Naive thymus-derived CD8-positive, alpha-beta T cell (primary cell): ENCODE measurements at places on chromosomes 16 and 17.

- DNase-seq = no peak
These were observed 10.0 kb downstream of the SLC38A8 start for GRCh38 chr16:84032458-84033178.

DNA sequence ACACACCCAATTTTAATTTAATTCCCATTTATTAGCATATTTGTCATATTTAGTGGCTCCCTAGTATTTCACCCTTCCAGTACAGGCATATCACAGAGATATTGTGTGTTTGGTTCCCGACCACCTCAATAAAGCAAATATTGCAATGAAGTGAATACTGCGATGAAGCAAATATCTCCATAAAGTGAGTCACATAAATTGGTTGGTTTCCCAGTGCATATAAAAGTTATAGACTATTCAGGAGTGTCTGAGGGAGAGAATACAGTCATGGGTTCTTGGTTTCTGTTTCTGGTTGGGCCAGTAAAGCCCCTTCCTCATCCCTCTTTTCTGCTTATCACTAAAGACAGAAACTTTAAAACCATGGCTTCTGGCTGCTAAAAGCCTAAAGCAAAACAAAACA is 295.4 kb upstream of the AXIN2 start:
- no peak for DNase-seq

DNA sequence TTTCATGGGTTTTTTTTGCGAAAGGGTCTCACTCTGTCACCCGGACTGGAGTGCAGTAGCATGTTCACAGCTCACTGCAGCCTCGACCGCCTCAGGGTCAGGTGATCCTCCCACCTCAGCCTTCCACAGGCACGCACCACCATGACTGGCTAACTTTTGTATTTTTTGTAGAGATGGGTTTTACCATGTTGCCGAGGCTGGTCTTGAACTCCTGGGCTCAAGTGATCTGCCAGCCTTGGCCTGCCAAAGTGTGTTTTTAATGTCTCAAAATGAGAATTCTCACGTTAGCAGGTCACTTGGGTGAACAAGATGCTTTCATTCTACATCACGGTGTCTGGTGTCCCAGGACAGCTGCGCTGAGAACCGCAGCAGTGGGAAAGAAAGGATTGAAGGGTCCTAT is 3.2 kb downstream of the FBXO31 start:
- no peak for DNase-seq

DNA sequence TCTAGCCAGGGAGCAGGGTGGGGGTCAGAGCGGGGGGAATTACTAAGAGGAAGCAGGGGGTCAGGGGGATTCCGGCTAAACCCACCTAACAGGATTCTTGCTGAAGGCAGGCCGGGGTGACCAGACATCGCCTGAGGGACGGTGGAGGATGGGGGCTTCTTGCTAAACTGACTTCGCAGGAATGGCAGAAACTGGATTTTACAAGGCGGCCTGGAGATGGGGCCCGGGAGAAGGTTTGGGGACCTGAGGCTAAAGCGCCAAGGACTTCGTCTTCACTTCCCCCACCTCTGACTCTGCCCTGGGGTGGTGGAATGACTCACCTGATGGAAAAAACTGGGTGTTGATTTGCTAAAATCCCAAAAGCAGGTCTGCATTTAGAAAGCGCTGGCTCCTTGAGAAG is 23.5 kb downstream of the LGALS3BP start:
- no peak for DNase-seq

DNA sequence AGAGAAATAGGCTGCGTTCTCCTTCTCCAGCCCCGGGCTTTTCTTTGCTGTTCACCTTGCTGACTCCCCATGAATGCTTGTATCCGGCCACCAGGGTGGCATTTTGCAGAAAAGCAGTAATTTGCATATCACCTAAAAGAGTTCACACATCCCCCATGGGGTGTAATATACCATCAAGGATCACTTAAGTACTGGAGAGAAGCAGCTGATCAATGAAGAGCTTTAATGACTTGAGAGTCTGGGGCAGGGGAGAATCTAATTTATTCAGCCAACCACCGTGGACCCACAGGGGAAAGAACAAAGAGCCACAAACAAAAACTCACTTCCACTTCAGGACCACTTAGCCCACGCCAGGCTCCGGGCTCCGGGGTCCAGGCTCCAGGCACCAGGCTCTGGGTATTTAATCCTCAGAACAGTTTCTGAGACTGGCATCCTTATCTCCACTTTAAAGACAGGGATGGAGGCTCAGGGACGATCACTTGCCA is 33.9 kb upstream of the SEC14L1 start:
- no peak for DNase-seq

GRCh38 chr16:86029131-86029741 is 130.3 kb downstream of the IRF8 start:
- no peak for DNase-seq

GRCh38 chr17:1492249-1493206 is at the start of gene MYO1C:
MYO1C (minus strand) TSS chr17:1492686; CDS start chr17:1492487, 199 bp downstream.
- DNase-seq = no peak

DNA sequence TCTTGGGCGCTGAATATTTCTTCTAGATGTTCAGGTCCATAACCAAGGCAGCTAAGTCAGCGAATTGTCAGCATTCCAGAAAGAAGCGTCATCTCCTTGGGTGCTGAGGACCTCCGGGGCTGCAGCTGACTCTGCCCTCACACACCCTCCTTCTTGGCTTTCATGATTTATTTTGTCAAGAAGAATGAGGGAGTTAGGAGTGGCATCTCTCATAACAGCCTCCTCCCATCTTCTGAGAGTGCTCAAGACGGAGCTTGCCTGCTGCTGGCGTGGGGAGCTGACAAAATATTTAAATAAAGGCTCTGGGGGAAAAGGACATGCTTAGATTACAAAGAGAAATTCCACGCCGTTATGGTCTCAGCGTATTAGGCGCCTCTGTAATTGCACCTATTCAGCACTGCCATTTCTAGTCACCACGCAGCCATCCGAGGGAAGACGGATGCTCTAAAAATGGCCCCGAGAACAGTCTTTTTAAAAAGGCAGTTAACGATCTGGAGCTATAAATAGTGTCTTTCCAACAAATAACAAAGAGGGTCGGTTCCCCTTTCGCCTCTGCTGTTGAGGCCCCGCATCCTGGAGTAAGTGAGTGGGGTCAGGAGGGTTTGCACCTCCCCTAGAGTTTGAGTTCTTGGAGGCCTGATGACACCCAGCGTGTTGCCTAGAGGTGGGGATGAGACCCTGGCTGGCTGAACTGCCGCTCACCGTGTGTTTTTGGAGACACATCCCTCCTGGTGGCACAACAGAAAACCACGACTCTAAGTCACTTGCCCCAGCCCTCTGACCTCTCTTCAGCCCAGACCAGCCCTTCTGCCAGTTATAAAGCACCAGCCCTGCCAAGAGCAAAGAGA is 187.0 kb downstream of the CCDC182 start:
- no peak for DNase-seq

- no peak for DNase-seq
These were observed 48.7 kb downstream of the WNT3 start for GRCh38 chr17:46769531-46770438.

- DNase-seq = no peak
These were observed 91.2 kb downstream of the GNAO1 start for GRCh38 chr16:56282451-56282850.

- DNase-seq = no peak
These were observed 17.0 kb upstream of the BRCA1 start for GRCh38 chr17:43142153-43142552.

- DNase-seq = no peak
These were observed 202.5 kb upstream of the MON1B start for GRCh38 chr16:76988526-76988925.

GRCh38 chr16:85711982-85712587 is 23.3 kb upstream of the GINS2 start:
- no peak for DNase-seq

DNA sequence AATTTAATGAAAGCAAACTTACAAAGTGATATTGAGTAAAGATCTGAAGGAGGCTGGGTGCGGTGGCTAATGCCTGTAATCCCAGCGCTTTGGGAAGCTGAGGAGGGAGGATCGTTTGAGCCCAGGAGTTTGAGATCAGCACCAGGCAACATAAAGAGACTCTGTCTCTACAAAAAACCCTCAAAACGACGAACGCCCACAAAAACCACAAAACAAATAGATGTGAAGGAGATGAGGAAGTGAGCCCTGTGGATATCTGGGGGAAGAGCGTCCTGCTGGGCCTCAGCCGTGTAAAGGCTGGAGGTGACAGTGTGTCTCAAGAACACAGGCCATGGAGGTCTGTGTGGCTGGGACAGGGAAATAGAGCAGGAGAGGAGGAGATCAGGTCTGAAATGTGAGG is 68.8 kb downstream of the ITFG1 start:
- no peak for DNase-seq

DNA sequence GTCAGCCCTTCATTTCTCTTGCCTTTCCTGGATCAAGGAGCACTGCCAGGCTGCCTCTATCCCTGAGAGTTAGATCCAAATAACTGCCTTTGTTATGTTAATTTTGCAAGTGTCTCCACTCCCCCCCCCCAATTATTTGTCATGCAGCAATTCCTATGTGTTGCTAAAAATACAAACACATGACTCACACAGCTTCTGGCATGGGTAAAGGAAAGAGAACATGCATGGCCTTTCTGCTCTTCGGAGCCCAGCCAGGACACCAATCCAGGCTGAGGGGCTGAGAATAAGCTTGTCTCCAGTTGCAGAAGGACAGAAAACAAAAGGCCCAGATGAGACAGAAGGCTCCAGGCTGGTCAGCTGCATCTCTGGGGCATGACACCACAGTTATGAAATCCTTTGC is 148.0 kb upstream of the TNRC6C start:
- no peak for DNase-seq

DNA sequence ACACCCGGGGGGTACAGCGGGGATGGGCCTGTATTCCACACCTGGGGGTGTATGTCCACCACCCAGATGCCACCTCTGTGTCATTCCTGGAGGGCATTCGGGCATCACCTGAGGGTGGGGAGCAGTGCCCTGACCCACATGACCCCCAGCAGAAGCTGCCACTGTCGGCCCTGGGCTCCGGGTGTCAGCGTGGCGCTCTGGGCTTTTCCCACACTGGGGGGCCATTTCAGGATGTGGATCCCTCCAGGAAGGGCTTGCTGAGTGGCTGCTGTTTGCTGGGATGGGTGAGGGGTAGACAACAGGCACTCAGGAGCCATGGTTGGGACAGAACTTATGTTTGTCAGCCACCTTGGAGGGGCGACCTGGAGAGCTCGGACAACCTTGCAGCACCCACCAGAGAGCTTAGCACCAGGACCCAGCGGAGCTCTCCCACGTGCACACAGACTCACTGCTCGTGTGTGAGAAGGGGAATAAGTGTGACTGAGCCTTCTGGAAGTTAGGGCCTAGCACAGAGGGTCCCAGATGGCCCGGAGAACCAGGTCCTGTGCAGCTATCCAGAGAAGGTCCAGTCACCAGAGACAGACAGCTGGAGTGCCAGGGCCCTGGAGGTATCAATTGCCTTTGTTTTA is 102.7 kb downstream of the METRNL start:
- DNase-seq = no peak

- DNase-seq = no peak
These were observed 270.7 kb upstream of the SOX9 start for GRCh38 chr17:71849783-71850768.
